NCI-H524 (cell line): ENCODE measurements at places on chromosomes 5 and 9.

GRCh38 chr5:176810687-176811501 is 535 bp downstream of the UNC5A start:
- DNase-seq = peak; percentile 32

GRCh38 chr9:112495614-112496013 is 9.0 kb downstream of the KIAA1958 start:
- no peak for DNase-seq

GRCh38 chr5:133297293-133297692 is 245.5 kb downstream of the HSPA4 start:
- DNase-seq = peak; percentile 66

GRCh38 chr5:74082512-74083055 is 456.6 kb downstream of the ARHGEF28 start:
- no peak for DNase-seq

GRCh38 chr9:114086009-114086408 is 7.9 kb upstream of the AMBP start:
- no peak for DNase-seq

DNA sequence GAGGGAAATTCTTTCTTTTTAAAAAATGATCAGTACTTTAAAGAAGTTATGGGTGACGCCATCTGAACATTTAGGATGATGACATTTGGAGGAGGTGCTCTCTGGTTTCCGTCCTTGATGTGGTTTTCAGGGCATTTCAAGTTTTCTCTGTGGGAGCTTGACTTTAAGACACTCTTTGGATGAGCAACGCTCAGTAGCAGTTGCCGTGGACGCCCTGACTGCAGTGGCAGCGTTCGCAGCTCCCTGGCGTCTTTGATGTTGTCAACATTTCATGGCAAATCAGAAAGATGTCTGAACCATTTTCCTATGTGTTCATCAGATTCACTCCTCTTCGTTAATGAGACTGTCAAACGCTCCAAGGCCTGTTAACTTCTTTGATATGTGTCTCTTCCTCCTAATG is 86.1 kb downstream of the ZNF354C start:
- no peak for DNase-seq

DNA sequence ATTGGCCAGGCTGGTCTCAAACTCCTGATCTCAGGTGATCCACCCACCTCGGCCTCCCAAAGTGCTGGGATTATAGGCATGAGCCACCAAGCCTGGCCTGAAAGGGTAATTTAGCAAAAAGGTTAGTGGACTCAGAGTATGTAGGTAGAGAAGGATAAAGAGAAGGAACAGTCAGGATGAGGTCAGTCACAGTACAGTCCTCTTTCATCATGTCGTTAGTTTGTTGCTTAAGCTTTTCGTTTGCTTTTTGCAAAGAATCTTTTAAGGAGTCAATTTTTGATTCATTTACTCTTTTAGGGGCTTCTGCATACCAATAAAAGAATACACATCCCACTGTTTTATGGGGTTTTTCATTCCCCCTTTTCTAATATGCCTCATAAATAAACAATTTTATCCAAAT is 17.8 kb upstream of the GBGT1 start:
- no peak for DNase-seq

GRCh38 chr9:110592044-110592830 is 12.7 kb upstream of the SVEP1 start:
- DNase-seq = no peak

DNA sequence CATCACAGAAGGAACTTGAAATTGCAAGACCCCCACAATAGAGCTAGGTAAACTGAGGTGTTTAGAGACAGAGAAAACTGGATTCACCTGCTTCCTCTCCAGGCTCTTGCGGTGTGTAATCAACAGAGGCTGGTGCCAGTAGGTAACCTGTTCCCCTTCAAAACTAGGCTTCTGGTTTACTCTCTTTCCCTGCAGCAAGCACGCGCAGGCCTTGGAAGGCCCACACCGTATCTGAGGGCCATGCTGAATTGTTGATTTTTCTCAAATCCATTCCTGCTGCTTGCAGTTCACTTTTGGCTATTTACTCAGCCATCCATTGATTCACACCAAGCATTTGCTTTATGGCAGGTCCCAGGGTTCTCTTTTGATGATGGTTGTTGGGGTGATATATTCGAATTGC is 667 bp upstream of the FRRS1L start:
- no peak for DNase-seq

GRCh38 chr9:101409079-101409477 is 10.4 kb downstream of the ZNF189 start:
- DNase-seq = no peak

DNA sequence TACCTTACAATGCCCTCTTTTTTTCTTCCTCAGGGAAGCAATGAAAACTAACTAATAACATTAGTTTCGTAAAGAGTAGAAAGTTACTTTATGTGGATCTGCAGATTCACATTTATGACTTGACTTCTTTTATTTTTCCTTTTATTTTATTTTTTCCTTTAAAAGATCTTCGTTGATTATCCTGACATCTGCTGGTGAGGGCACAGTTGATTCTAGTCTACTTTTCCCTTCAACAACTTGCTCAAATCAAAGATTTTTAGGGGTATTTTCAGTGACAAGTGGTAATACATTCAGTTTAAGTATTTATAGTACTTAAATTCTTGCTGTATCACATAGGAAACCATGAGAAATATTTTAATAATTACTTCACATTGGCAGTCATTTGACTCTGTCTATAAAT is 4.9 kb downstream of the EDIL3 start:
- no peak for DNase-seq

- no peak for DNase-seq
Measured at GRCh38 chr5:174176511-174176910, 131.0 kb downstream of the NSG2 start.

DNA sequence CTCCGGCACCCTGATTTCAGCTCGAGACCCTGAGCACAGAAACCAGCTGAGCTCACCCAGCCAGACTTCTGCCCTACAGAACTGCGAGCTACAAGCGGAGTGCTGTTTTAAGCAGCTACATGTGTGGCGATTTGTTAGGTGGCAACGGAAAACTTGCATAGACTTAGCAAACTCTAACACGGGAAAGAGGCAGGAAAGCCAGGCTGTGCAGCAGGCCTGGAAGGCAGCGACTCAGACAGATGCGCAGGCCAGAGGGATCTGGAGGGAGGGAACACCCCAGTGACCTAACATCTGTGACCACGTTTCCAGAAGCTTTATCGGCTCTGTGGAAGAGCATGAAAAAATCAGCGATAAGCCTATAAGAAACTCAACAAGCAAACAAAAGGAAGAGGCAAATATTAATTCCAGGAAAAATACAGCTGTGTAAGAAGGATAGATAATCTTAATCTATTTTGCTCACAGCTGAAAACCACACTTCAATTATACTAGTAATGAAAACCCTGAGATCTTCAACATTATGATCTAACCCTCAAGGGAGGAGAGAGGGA is 11.0 kb downstream of the UBAC1 start:
- DNase-seq = no peak

DNA sequence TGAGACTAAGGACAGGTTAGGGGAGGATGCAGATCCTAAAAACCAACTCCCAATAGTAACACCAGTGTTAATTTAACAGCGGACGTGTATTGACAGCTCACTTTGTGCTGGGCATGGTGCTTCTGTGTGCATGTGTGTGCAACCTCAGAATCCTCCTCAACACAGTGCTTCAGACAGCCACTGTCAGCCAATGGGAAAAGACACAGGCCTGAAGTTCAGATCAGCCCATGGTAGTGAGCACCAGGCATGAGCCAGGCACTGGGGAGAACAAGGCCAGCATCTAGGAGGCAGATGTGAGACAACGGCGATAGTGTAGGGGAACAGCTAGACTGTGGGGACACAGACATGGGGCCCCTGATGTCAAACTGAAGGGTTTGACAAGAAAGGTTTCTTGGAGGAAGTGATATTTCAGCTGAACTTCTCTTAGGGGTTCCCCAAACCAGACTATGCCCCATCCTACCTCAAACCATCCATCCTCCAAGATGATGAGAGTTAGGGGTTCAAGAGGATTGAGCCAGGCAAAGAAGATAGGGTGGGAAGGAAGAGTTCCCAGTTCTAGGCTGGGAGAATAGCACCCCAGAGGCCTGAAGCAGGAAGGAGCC is 71.5 kb upstream of the PSD2 start:
- DNase-seq = no peak

- DNase-seq = no peak
Measured at GRCh38 chr5:14528115-14528514, 53.5 kb upstream of the OTULINL start.

- peak; percentile 34 for DNase-seq
Measured at GRCh38 chr5:150295172-150295634, 5.6 kb upstream of the CAMK2A start.

GRCh38 chr5:18720002-18720401 is 1085.7 kb downstream of the TAF11L14 start:
- no peak for DNase-seq

DNA sequence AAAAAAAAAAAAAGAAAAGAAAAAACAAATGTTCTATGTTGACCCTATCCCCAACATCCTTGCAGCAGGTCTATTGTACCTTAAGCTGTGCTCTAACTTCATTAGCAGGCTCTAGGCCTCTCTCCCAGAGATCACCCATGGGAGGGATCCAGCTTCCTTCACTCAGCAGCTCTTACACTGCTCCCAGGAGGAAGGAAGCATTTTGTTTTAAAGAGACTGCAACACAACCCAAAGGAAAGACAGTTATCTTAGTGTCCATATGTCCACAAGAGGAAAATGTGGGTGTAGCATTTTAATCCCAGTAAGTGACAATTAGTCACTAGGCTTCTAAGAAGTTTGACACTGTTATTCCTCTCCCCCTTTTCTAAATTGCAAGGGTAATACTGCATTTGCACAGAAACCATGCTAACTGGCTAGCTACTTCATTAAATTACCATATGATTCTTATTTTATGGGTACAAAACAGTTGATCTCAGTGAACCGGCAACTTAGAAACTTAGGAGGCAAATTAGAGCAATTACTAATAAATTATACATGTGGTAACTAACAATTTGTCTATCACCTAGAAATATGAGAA is 58.8 kb downstream of the MARCHF3 start:
- DNase-seq = no peak

GRCh38 chr9:125743682-125744428 is 3.3 kb upstream of the PBX3 start:
- no peak for DNase-seq

GRCh38 chr5:154179846-154180710 is 10.5 kb upstream of the GALNT10 start:
- DNase-seq = peak; percentile 73

DNA sequence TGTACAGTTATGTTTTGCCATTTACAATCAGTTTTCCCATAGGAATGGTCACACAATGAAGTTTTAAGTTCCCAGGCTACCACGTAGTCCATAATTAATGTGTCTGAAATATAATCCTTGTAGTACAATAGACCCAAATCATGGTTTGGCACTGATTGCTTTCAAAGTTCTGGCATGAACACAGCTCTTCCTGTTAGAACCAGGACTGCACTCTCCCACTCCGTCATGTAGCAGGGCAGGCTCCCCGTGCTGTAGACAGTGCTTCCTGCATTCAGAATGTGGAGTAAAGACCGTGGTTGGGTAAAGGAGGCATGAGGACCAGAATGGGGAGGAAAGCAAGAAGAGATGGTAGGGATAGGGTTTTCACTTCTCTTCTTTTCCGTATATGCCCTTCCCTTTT is 4.0 kb downstream of the SEC61B start:
- DNase-seq = no peak

GRCh38 chr5:60945813-60946187 is 795 bp downstream of the NDUFAF2 start:
- no peak for DNase-seq

DNA sequence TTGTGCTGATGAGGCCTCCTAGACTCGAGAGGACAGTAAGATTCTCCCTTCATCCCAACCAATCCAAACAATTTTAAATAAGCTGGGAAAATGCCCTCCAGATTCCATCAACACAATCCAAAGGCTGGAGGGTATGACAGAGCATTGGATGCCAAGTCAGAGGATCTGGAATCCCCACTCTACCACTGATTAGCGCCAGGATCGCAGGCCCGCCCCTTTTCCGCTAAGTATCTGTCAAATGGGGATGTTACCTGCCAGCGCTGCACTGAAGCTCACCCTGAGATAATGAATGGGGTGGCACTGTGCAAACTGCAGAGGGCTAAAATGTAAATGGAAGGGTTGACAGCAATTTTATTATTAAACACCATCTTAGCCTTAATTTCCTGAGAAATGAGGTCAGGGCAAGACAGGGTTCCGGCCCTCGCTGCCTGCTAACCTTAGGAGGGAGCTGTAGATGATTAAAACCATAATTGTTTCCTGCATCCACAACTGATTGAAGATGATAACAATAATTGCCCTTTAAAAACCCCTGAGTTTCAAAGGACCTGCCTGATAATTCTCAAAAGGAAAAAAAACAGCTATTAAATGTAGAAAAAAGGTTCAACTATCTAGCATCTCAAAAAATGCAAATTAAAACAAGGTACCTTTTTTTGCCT is 31.6 kb upstream of the GABBR2 start:
- DNase-seq = no peak

GRCh38 chr9:114371973-114372917 is 15.5 kb downstream of the AKNA start:
- no peak for DNase-seq

GRCh38 chr9:91502475-91502874 is 78.8 kb upstream of the NFIL3 start:
- DNase-seq = no peak

DNA sequence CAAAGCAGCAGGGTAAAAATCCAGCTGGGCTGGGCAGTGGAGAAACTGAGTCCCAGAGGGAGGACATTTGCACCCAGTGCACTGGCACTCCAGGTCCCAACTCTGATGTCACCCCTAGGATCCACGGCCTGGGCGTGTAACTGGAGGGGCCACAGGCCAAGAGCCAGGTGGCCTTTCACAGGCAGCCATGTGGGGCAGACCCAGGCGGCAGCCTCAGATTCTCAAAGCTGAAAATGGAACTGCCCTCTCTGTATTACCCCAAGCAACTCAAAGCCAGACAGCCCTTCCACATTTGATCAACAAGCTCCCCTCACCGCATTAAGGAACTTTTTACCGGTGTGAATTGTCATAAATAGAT is 46.7 kb downstream of the RASGEF1C start:
- no peak for DNase-seq

DNA sequence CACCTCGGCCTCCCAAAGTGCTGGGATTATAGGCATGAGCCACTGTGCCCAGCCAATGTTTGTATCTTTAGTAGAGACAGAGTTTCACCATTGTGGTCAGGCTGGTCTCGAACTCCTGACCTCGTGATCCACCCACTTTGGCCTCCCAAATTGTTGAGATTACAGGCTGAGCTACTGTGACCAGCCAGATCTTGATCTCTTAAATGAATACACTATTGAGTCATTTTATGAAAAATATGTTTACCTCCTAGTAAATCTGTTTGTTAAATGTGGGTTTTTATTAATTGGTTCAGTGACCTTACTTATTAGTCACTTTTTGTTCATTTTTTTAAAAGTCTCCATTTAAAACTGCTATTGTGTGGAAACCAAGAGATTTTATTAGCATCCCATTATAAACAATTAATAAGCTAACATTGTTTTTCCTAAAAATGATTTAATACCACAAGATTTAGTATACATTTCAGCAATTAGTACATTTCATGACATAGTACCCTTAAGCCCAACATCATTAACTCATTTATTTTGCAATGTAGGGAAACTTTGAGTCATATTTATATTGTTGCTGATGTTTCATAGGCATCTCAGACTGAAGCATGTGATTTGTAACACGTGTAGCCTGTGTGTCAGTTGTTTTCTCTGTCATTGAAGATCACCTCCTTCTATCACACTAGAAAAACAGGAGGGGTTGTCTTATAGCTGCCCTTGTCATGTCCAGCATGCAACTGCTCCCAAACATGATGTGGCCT is 261.2 kb downstream of the TAF11L14 start:
- no peak for DNase-seq

GRCh38 chr5:134409321-134409720 is 2.4 kb downstream of the CDKN2AIPNL start:
- no peak for DNase-seq

- DNase-seq = no peak
Measured at GRCh38 chr9:38048316-38048969, 20.6 kb downstream of the SHB start.
